ENCODE measurements at places on chromosomes 5 and 9.

DNA sequence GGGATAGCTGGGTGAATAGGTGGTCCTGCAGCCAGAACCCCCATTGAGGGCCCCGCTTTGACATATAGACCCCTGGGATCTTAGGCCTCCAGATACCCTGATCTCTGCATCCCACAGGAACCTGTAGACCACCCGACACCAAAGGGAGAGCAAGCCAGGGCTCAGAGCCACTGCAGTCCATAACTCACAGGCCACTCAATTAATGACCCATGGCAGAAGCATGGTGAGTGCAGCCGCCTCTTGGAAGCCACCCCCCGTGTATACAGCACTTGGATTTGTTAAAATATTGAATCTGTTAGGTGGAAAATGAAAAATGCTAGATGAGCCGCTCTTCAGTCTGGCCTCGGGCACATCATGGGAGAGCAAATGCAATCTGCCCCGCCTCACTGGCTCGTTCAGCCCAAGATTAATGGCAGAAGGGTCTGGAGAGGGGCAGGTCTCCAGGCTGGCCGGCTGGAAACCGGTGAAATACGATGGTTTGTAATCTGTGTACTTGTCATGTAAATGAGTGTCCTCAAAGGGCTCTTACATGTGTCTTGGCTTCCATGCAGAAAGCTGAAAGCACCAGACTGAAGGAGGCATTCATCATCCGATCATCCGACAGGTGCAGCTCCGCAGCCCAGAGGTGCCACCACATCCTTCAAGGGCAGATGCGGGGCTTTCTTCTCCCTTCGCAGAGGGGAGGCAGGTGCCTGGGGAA lies 111.3 kb downstream of the OLFM1 start:
- DNase-seq: no peak

GRCh38 chr5:100900142-100900795 lies 2.8 kb downstream of the ST8SIA4 start:
- peak; percentile 32 for DNase-seq

GRCh38 chr5:11525020-11525419 lies 379.2 kb downstream of the CTNND2 start:
- DNase-seq: no peak

- DNase-seq: no peak
Observed at GRCh38 chr5:1593903-1594356, 70.2 kb upstream of the LPCAT1 start.

GRCh38 chr9:31393240-31393639 lies 991.2 kb upstream of the ACO1 start:
- DNase-seq: peak; percentile 9
